H1 (cell line): ENCODE measurements at places on chromosomes 2 and 18.

- peak; percentile 29 for DNase-seq
Observed at GRCh38 chr2:113137827-113138226, 10.4 kb downstream of the IL1RN start.

GRCh38 chr18:32380559-32380958 is 90.1 kb downstream of the GAREM1 start:
- DNase-seq, result no peak

- no peak for DNase-seq
Observed at GRCh38 chr2:64291181-64291580, 147.0 kb upstream of the PELI1 start.

GRCh38 chr2:140550821-140551220 is 1580.0 kb downstream of the LRP1B start:
- DNase-seq, result no peak

- no peak for DNase-seq
Observed at GRCh38 chr2:145012806-145013205, 492.9 kb upstream of the ZEB2 start.
